ENCODE measurements at places on chromosomes 3 and 15.

DNA sequence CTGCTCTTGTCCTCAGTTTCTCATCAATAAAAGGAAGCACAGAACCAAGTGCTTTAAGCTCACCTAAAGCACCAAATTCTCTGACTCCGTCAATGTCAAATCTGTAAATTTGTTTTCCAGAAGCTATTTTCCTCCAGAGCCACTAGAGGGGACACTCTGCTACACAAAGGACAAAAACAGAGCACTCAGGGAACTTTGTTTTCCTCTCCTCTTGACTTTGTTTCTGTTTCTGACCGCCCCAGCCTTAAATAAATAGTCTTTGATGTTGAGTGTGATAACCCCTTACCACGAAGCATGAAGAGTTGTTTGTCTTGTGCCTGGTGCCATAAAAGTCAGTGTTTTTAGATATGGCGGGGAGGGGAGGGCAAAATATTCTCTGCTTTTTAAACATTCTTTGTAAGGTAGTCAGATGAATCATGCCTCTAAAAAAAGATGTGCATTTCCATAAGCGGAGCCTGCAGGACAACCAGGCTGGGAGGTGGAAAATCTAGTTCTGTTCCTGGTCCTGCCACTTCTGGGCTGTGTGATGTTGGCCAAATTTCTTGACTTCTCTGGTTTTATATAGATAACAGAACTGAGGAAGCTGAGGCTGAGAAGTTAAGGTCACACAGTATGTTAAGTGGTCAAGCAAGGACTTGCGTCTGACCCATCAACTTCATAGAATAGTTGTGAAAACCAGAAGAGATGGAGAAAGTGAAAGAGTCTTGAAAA lies 7.3 kb upstream of the ZBTB38 start:
- no peak for DNase-seq

DNA sequence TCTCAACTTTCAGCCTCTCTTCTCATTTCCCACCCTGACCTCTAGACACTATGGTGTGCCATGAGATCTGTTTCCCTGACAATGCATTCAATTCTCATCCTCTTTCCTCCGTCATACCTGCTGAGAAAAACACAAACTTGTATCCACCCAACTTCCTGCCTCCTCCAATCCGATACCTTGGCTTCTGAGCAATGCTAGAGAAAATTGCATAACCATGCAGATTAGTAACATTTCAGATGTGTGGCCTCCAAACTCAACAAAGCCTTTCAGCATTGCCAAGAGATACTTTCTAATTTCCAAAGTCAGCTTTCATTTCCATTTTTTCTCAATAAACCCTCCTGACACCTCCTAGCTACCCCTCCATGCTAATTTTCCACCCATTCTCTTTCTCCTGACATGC lies 88.5 kb downstream of the MINAR1 start:
- DNase-seq: no peak

GRCh38 chr3:10933021-10933420 lies 59.5 kb upstream of the SLC6A1 start:
- no peak for DNase-seq

GRCh38 chr3:12785096-12785495 lies 11.4 kb upstream of the CAND2 start:
- no peak for DNase-seq

DNA sequence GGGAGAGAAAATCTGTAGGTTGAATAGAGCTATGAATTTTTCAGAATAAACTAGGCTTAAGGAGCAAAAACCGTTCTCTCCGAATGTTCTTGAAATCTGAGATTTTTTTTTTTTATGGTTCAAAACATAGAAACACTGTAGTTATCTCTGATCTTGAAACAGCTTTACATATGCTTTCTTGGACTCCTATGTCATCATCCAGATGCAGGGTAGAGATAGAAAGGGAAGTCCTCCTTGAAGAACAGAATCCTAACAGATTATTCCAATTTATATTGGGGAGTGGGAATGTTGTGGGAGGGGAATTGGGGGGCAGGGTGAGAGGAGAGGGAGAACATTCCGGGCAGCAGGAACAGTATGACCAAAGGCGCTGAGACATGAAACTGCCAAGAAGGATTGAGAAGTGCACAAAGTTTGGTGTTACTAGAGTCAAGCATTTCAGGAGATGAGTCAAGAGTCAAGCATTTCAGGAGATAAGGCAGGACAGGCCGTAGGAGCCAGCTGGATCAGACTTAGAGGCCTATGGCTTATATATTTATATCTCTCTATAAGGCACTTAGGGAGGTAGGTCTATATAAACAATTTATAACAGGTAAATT lies 21.9 kb upstream of the ST3GAL6 start:
- DNase-seq: no peak

DNA sequence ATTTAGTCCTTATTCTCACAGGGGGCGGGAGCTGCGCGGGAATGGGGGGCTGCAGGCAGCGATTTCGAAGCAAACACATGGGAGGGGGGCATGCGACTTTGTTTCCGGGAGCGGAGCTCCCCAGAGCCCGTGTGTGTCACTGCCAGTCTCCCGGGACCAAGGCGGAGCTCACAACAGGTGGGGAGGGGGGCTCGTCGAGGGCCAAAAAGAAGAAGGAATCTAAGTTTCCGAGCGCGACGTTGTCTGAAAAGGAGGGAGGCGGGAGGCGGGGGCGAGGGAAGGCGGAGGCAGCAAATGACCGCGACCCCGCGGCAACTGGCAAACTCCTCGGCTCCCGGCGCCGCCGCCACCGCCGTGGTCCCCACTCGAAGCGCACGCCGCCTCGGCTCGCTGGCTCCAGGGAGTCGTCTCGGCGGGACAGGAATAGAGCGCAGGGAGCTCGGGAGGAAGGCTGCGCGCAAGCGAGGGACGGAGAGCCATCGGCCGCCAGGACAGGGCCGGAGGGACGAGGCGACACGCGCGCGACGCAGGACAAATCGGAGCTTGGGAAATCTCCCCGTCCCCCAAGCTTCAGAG lies 1.4 kb downstream of the FOXP1 start:
- no peak for DNase-seq

DNA sequence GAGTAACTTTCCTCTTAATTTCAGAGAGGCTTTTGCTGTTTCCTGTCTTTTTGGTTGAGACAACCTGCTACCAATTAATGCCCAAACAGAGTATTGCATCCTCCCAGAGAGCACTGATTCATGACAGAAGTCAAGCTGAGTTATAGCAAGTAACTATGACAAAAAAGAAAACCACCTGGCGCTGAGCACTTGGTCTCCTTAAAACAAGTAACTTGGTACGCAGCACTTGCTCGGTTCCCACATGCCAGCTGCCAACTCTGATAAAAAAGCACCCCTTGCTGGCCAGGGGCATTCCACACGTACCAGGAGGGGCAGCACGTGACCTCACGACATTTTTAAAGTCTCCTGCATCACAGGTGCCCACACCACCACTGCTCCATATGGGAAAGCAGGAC lies 13.5 kb upstream of the MYO5C start:
- DNase-seq: no peak

- DNase-seq: no peak
Observed at GRCh38 chr3:194640829-194641228, 7.6 kb upstream of the TMEM44 start.

- no peak for DNase-seq
Observed at GRCh38 chr3:48130321-48130904, 57.8 kb downstream of the CDC25A start.

- no peak for DNase-seq
Observed at GRCh38 chr3:104447681-104448080, 919.0 kb upstream of the ALCAM start.

GRCh38 chr3:147189016-147189415 lies 217.3 kb downstream of the ZIC4 start:
- no peak for DNase-seq

GRCh38 chr15:37217567-37217966 lies 117.2 kb upstream of the MEIS2 start:
- DNase-seq: no peak

GRCh38 chr3:46566040-46566641 lies at the start of gene LRRC2:
Gene LRRC2, minus strand, starts transcription at chr3:46566302. Its CDS starts 14,711 bp downstream, at chr3:46551591.
- DNase-seq: no peak

- no peak for DNase-seq
Observed at GRCh38 chr3:66629150-66629981, 128.5 kb upstream of the LRIG1 start.

DNA sequence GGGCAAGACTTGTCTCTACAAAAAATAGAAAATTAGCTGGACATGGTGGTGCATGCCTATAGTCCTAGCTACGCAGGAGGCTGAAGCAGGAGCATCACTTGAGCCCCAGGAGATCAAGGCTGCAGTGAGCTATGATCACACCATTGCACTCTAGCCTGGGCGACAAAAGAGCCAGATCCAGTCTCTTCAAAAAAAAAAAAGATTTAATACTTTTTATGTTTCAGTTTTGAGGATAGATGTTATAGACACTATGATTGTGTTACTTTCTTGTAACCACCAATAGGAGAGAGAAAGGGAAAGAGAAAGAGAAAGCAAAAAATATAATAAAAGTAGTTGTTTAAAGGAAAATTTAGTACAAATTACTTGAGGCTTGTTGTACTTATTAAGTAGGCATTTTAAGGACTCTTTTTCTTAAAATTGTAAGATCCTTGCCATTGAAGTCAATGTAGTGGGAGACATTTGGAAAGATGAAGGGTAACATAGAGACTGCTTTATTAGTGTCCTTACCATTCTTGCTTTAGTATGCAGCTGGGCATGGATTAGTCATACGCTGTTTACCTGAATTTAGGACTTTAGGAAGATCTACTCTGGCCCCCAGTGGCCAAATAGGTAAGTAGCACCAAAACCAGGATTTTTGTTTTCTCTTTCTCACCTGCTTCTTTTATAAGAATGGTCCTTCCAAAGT lies 35.1 kb upstream of the ZDHHC23 start:
- DNase-seq: no peak

GRCh38 chr3:65953301-65953812 lies 85.4 kb downstream of the MAGI1 start:
- no peak for DNase-seq

GRCh38 chr3:192570821-192571791 lies 156.2 kb downstream of the FGF12 start:
- DNase-seq: no peak

- DNase-seq: no peak
Observed at GRCh38 chr3:50423543-50423942, 64.2 kb upstream of the TMEM115 start.

DNA sequence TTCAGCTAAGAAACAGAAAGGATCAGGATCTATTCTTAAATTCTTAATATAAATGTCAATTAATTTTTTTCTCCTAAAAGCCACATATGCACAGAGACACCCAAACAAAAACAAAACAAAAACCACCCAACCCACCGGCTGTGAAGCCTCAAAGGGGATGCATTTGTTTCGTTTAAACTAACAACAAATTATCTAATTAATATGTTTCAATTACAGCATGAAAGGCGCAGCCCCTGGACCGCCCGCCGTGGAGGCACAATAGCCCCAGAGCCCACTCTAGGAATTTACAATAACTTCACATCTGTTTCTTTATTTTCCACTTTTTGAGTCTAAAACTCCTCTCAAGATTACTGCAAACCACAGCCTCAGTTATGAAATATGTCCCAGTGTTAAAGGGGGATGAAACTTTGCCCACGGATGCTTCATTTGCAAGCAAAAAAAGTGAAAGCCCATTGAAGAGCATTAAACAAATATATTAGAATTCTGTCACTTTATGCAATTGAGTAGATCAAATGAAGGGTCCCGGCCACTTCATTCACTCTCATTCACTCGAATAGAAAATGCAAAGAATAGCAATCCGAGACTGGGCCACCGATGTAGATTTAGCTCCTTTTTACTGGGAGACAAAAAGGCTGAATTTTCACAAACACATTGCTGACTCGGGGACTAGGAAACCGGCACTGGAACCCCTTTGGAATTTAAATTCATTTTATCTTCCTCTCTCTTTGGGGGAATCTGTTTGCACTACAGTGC lies 6.0 kb downstream of the FOXB1 start:
- DNase-seq: no peak

DNA sequence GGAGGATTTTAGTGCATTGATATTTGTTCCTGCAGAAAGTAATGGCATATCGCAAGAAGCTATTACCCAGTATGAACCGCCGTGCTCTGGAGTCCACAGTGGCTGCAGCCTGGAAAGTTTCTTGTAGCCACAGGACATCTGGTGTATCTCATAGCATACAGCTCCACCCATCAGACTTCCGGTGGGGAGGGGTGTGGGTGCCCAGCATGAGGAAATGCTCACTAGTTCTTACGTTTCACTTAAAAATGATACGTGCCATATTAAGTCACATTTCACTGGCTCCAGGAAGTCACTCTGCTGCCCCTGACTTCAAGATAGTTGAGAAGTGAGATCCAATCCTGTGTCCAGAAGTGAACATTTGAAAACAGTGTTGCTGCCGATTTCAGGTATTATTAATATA lies 990.4 kb downstream of the GBE1 start:
- DNase-seq: no peak

- no peak for DNase-seq
Observed at GRCh38 chr15:89379818-89380217, 45.2 kb upstream of the POLG start.

DNA sequence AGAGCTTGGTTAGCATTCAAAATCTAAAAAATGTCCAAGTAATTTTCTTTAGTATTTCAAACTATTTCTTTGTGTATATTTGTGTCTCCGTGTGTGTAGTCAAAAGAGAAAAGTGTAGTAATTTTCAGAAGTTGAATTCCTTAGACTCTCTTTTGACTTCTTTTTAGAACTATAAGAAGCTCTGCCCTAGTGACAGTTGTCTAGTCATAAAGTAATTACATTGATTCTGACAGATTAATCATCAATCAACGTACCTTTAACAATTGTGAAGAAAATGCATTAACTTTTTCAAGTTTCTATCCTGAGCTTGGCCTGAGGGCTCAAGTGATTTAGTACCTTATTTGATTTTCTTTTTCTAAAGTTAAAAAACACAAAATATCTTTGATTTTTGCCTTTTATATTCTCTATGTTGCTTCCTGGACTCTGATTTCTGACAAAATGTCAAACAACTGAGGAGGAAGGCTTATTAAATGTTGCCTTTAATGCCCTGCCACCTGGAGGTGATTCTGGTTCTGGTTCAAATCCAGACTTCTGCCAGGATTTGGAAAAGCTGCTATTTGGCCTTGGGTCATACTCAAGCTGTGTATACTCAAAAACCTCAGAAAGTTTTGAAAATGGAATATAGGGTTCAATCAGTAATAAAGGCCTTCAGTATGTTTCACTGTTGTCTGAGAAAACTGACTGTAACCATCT lies 653.6 kb downstream of the NSUN3 start:
- DNase-seq: no peak

DNA sequence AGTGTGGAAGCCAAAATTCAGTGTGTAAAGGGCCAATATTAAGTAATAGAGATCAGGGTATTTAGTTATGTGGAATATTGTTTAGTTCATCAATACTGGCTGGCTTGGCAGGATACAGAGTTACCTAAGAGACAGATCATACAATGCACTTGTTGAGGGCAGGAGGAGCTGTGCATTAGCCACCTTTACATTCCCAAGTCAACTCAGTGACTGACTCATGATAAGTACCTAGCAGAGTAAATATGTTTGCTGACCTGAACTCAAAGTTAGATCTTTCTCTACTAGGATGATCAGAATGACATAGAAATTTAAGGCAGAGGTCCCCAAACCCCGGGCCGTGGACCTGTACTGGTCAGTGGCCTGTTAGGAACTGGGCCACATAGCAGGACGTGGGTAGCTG lies 3.5 kb upstream of the ABHD17C start:
- no peak for DNase-seq

- no peak for DNase-seq
Observed at GRCh38 chr3:126913524-126913923, 69.4 kb upstream of the PLXNA1 start.

- DNase-seq: no peak
Observed at GRCh38 chr15:39585389-39585841, 4.5 kb downstream of the THBS1 start.

Measured in stimulated activated CD8-positive, alpha-beta memory T cell treated with anti-CD3 and anti-CD28 coated beads, Interleukin-7, amount 100 ng/mL, for 1 hour (primary cell).